Psoas muscle (tissue), 8 donors: ENCODE measurements at places on chromosomes 2 and 18. TPM values are rescaled to one million over a fixed set of nuclear protein-coding genes. Genes with fewer than 3 reads are reported as not detected.

GRCh38 chr18:51196118-51196810, 1.2 kb downstream of the MEX3C start:
- DNase-seq, result peak; percentile 66

GRCh38 chr2:231820786-231821303, 34.6 kb downstream of the COPS7B start:
- no peak for DNase-seq

DNA sequence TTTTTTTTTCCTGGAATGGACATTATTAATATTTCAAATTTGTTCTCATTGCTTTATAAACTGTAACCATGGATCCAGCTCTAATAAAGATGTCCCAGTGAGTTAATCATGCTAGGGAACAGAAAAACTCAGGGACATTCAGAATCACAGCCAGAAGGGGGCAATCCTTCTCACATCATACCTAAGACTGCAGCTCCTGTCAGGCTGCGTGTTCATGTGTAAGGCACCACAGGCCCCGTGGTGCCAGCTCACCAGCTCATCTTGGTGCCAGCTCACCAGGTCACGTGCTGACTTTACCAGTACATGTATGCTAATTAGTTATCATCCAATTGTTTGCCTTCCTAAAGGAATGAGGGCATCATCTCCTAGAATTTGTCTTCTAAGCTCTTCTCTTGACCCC, 84.7 kb upstream of the NEDD4L start:
- DNase-seq, result no peak

GRCh38 chr18:35974181-35974580, 1.7 kb downstream of the RMP24 start:
- no peak for DNase-seq

- no peak for DNase-seq
These were observed 506.6 kb downstream of the ERBB4 start for GRCh38 chr2:212032032-212032431.

DNA sequence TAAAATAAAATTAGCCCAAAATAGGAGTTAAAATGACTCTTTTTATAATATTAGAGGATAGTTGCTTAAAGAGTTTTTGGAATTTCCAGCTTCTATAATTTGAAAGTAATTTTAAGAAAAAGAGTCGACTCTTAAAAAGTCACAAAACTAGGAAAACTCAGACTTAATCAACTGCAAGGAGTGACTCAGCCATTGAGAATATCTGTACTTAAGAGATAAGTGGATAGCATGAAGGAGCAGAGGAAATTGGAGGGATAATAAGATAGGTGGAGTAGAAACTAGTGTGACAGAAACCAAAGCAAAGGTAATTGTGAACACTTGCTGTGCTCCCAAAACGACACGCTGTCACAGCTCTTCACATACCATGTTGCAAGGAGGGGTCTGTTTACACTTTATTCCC, 8.4 kb downstream of the RSAD2 start:
- no peak for DNase-seq

MYO5B gene
- 0.13 TPM for total RNA-seq

LYPD6B gene
- not detected for total RNA-seq
